ENCODE measurements at places on chromosomes 1 and 21. TPM values are rescaled to one million over a fixed set of nuclear protein-coding genes. Genes with fewer than 3 reads are reported as not detected.

DNA sequence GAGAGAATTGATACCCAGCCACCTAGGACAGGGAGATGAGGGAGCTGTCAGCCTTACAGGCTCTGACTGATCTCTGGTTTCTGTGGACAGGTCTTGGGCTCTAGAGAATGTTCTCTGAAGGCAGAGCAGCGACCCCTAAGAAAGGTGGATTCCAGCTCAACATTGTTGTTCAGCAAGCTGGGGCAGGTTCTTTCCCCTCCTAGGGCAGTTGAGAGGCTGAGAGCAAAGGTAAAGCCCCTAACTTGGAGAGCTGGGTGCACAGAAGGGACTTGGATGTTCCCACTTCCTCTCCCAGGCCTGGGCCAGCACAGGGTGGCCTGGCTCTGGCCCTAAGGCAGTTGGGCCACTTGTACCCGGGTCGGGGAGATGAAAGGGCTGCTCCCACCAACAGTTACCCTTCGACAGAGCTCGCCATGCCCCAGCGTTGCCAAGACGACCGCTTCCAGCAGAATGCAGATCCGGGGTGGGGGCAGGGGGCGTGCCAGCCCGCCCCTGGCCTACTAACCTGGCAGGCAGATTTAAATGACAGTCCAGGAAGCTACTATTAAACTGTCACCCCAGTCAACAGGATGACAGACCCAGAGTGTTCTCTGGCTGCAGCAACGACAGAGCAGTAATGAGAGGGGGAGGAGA lies 31.6 kb downstream of the LRP8 start:
- DNase-seq = no peak

DNA sequence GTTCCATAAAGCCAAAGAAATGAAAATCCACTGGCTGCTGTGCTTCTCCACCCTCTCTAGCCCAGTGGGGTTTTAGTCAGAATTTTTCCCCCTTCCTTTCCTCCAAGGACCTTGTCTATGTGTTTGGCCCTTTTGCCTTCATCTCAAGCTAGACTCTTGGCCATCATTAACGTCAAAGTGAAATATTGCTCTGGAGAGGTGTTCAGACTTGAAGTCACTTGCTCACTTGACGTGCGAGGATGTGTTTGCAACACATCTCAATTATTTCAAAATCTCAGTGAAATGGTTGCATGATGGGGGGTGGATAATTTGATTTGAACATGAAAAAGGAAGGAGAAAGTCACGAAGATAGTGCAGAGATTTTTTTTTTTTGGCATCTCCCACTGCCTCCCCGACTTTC lies 13.6 kb downstream of the EVA1C start:
- DNase-seq = no peak

DNA sequence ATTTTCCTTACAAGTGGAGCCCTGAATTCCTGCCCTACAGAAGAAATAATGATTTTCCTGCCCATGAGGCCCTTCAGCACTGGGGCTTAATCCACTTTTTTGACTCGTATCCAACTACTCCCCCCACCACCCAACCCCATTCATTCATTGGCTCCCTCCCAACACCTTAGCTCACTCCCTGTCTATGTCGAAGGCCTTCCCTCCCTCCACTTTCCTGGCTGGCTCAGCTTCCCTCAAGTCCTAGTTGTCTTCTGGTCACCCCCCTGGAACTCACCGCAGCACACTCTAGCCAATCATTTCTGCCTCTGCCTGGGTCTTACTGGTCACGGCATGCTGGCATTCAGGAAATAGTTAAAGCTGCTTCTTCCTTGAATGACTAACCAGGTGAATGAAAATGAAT lies 118.9 kb downstream of the PGBD5 start:
- DNase-seq = no peak

GRCh38 chr1:4697801-4698200 lies 43.4 kb downstream of the AJAP1 start:
- DNase-seq = no peak

GRCh38 chr1:8017495-8018197 lies 8.5 kb downstream of the ERRFI1 start:
- no peak for DNase-seq

DNA sequence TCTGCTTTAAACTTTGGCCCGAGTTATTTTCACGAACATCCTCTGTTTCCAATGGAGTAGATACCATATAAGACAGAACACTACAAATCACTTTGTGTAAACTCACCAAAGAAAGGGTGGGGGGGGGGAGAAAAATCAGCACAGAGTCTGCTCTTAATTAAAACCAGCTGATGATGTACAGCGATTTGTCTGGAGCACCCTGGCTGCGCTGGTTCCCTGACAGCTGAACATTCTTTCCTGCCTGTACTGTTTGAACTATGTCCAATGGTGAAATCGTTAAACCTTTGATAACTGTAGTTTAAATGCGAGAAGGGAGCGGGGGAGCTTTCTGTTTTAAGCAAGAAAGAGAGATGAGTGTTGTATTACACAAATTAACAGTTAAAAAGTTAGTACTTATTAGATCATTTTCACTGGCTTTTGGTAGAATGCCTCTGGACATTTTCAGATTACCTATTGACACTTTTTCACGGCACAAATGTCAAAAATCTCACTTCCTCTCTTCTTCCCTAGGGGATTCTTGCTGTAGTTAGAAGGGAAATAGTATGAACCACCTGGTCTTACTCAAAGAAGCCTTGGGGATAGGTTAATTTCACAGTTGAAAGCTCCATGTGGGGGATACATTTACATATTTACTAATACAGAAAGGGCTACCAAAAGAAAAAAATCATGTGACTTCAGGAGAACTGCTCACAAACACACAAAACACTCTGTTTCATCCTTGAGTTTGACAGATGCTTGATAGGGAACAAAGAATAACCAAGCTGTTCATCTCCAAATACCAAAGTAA lies 140.2 kb upstream of the RUNX1 start:
- DNase-seq = no peak

DNA sequence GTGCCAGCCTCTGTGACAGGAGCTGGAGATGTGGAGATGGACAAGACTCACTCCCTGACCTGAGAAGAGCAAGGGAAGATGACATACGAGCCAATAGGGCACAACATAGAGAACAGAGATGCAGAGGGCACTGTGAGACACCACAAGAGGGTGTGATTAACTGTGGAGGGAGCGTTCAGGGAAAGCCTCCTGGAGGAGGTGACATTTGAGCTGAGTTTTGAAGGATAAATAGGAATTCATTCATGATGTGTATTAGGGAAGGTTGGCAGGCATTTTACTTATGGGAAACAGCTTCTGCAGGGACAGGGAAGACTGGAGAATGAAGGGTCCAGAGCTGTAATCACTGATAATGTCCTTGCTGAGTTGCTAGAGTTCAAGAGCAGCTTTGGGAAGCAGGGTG lies 25.0 kb upstream of the TENT5C start:
- DNase-seq = no peak

- DNase-seq = no peak
Measured at GRCh38 chr21:16239659-16240265, 510.0 kb downstream of the USP25 start.

DNA sequence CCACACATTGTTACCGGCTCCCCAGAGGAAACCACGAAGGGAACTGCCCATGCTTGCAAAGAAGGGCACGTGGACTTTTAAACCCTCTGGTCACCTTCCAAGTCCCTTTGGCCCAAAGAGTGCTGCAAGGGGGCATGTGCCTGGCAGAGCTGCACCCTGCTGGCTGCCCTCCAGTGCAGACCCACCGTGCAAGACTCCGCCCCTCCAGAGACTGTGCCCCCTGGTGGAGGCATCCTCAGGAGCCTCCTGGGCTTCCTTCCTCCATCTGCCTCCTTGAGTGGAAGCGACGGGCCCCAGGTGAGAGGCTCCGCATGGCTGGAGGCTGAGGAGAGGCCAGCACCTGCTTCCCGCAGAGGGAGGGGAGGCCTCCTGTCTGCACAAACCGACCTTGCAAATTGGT lies 100.6 kb downstream of the CRYAA start:
- DNase-seq = peak; percentile 57

GRCh38 chr1:25844536-25845337 lies 14.5 kb downstream of the AUNIP start:
- no peak for DNase-seq

DNA sequence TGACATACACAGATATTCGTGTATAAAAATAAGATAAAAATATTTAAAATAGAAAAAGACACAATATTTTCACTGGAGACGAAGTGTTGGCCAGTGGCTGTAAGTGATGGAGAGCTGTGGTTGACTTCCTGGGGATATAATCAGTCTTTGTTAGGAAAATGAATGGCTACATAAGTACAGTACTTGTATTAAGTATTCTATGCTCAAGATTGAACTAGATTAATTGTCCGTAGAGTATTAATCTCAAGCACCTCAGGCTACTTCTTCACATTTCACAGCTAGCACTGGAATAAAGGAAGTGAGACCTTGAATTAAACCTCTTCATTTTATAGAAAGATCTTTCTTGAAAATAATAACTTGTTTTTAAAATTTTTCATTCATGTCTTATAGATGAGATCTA lies 39.0 kb upstream of the RGS5 start:
- no peak for DNase-seq

- no peak for DNase-seq
Measured at GRCh38 chr1:9992910-9993309, 4.1 kb upstream of the RBP7 start.

DNA sequence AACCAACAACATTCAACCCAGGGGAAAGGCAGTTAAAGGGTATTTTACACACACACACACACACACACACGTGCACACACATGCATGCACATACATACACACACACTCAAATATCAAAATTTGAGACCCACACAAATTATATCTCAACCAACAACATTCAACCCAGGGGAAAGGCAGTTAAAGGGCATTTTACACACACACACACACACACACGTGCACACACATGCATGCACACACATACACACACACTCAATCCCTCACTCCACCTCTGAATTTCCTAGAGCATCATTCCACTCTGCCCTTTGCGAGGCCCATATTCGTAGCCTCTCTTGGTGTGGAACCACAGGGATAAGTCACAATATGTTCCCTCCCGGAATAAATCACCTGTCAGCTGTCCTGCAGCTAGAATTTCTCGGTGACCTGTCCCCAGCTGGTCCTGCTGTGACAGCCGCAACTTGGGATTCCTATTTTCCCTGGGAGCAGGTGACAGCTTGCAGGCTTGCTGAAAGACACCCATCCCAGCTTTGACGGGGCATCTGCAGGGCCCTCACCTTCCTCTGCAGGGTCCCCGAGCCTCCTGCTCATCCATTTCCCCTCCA lies 122.7 kb downstream of the PSMG1 start:
- DNase-seq = no peak

- no peak for DNase-seq
Measured at GRCh38 chr1:213269829-213270228, 218.8 kb downstream of the RPS6KC1 start.

GRCh38 chr21:44724926-44725325 lies 13.6 kb upstream of the TSPEAR start:
- DNase-seq = no peak

FCRL5 gene
- total RNA-seq = 0.80 TPM

LAPTM5 gene
- 88.6 TPM for total RNA-seq

SLC22A15 gene
- total RNA-seq = 0.52 TPM

AMPD1 gene
- total RNA-seq = 0.05 TPM

PLA2G2C gene
- total RNA-seq = 0.19 TPM

IL20 gene
- total RNA-seq = 0.05 TPM

UBAP2L gene
- 30.5 TPM for total RNA-seq

KIF21B gene
- 8.2 TPM for total RNA-seq
